ENCODE measurements at places on chromosomes 2 and 18.
A peak's percentile ranks its signal among the peaks of the same experiment; 100 is the strongest.

DNA sequence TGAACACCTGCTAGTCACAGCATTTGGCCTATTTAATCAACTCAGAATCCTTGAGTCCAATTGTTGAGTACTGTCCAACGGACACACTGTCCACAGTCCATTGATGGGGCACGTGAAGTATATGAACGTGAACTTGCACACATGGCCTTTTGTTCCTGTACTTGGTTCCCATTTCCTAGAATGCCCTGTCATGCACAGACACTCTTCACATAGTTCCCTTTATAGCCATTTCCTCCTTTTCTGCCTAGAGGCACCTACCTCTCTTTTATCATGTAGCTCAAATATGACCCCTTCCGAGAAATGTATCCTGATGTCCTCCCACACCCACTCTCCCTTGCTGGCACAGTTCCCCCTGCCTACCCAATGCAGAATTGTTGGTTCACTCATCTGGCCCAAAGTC is 8.7 kb upstream of the CRYGA start:
- DNase-seq, result no peak

DNA sequence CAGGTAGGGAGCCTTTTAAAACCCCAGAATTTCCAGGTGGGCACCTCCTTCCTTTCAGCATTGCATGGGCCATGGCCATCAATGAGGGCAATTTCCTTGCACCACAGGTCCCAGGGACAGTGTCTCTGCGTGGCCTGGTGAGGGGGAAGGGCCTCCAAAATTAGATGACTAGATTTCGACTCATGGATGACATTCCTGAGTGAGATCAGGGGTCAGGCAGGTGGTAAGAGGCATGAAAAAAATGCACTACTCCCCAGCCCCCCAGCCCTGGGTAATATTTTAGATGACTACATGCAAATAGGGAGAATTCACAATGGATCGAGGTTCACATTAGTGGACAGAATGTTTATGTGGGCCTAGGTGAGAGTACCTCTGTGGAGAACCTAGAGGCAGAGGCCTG is 19.0 kb upstream of the IGFBP5 start:
- no peak for DNase-seq

GRCh38 chr18:44298566-44298965 is 382.1 kb upstream of the SETBP1 start:
- DNase-seq, result no peak

DNA sequence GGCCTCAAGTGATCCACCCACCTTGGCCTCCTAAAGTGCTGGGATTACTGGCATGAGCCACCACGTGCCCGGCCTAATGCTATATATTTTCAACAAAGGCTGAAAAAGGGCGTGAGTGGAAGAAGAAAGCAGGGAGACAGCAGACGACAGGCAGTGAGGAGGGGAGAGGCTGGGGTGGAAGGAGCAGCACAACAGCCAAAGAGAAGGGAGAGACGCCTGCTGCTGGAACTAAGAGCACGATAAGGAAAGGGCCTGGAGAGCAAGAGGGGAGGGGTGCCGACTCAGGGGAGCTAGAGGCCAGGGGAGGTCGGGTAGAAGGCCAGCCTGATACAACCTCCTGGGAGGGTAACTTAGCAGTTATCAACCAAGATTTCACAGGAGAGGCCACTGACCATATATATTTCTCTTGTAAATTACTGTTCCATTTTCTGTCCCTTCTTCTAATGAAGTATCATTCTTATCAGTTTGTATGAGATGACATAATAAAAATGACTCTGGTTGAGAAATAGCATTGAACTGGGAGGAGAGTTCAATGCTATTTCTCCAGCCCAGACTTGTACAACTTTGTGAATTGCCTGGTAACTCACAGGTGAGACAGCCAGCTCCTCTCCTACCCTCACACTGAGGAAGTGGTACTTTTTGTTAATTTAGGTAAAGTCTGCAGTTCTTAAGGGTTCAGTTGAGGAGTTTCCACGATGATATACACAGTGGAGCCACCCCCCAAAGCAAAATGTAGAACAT is 5.8 kb upstream of the RNU4ATAC start:
- no peak for DNase-seq

DNA sequence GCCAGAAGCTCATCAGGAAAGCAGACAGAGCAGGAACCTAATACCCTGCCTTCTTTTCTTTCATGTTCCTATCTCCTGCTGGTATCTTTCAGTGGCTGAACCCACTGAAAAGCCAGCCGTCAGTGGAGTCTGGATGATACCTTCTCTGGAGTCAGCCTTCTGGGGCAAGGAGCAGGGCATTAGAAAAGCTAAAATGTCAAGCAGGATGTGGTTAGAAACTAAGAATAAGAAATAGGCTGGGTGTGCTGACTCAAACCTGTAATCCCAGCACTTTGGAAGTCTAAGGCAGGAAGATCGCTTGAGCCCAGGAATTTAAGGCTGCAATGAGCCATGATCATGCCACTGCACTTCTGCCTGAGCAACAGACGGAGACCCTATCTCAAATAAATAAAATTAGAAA is 642.0 kb upstream of the FSHR start:
- no peak for DNase-seq

DNA sequence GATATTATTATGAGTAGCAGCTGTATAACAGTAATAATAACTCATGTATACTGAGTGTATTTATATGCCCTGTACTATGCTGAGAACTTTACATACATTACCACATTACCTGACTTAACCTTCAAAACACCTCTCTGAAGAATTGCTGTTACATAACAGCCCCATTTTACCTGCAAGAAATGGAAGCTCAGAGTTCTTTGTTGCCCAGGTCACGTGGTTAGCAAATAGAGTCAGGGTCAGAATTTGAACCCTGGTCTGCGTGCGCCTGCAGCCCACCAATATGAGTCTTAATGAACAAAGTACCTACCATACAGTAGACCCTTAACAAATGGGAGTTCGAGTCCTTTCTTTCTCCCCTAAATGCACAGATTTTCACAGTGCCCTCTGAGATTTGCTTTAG is 101.9 kb downstream of the MCFD2 start:
- no peak for DNase-seq

DNA sequence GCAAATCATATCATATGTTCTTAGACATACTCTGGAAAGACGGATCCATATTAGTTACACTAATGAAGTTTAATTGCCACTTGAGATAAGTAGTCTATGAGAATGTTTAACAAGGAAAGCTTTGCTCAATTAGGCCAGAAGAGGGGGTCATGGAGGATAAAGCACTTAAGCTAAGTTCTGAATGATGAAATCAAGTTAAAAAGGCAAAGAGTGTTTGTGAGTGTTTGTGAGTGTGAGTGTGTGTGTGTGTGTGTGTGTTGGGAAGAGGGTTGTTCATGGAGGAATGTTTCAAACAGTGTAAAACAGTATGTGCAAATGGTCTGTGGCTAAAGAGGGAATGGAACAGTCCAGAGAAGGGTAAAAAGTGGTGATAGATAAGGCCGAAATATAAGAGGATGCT is 360.9 kb downstream of the ERBB4 start:
- DNase-seq, result no peak

- DNase-seq, result no peak
Measured at GRCh38 chr2:44579115-44579836, 217.5 kb downstream of the CAMKMT start.

- no peak for DNase-seq
Measured at GRCh38 chr2:133569286-133569830, 1.1 kb upstream of the NCKAP5 start.

GRCh38 chr2:121128741-121129659 is 156.0 kb downstream of the TFCP2L1 start:
- no peak for DNase-seq

- peak; percentile 23 for DNase-seq
Measured at GRCh38 chr2:54768772-54769428, 45.4 kb downstream of the EML6 start.

- DNase-seq, result no peak
Measured at GRCh38 chr2:239120664-239121063, 272.8 kb downstream of the TWIST2 start.

DNA sequence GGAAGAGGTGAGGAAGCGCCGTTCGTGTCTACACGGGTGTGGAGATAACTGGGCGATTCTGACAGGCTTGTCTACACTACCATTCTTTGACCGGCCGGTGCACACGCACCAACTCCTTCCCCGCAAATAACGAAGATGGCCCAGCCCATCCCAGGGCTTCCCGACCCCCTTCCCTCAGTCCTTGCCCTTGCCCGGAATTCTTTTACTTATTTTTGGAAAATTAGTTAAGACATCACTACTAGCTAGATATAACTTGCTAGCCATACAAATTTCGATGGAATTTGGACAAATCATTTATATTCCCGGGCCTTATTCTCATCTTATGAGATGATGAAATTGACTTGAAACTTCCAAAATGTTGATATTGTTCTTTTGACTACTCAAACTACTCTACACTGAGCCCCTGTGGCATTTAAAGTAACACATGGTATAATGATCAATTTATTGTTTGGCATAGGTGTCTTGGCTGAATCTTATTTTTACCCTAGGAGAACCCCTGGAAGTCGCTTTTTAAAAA is 1.3 kb downstream of the ERICH2 start:
- DNase-seq, result no peak

DNA sequence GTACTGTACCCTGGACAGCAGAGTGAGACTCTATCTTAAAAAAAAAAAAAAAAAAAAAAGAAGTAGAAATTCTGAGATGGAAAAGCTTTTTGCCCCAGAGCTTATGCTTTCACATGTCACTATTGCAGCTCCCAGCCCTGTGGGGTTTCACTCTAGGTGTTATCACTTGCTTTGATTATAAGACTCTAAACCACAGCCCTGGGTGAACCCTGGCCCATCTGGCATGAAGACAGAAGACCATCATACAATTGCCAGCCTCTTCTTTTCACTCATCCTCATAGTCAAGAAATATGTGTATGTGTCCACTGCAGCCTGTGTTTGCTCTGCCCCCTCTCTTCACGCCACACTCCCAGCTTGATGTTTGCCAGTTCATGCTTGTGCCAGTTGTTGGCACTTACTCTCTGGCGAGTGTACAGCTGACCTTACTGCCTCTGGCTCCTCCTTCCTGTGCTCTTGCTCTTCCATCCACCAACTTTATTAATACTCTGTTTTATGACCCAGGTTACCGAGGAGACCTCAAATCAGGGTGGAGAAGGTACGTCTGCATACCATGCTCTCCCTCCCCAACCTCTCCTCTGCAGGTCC is 136.7 kb upstream of the NCK2 start:
- DNase-seq, result peak; percentile 5

GRCh38 chr2:11128243-11128951 is 26.9 kb upstream of the SLC66A3 start:
- no peak for DNase-seq

DNA sequence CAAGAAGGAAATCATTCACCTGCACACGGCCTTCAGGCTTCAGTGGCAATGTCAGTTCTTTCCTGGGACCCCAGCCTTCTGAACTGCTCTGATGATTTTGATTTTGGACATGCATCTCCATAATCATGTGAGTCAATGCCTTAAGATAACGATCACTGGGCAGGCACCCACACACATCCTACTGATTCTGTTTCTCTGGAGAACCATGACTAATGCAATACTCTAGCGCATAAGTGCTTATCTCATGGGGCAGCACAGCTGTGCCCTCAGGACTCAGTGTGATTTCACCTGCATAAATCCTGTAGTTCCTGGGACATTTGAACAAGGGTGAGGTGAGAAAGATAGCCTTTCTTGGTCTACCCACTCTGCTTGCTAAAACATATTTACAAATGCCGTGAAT is 144.6 kb downstream of the AKAIN1 start:
- no peak for DNase-seq

- no peak for DNase-seq
Measured at GRCh38 chr2:232528746-232529460, 2.9 kb downstream of the CHRND start.

DNA sequence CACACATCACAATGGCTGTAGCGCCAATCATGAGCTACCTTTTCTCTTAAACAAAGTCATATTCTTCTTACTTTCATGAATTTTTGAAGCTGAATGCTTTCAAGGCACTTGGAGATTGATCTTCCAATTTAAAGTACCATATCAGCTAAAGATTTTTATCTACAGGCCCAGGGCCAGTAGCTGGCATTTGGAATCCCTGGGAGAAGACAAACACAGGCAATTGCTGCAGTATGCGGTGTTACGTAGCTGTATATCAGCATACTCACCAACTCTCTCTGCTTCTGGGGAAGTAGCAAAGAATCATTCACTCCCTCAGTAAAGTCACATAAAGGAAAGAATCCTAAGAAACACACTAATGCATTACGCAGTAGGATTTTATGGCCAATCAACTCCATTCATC is 202.3 kb downstream of the DLGAP1 start:
- no peak for DNase-seq

DNA sequence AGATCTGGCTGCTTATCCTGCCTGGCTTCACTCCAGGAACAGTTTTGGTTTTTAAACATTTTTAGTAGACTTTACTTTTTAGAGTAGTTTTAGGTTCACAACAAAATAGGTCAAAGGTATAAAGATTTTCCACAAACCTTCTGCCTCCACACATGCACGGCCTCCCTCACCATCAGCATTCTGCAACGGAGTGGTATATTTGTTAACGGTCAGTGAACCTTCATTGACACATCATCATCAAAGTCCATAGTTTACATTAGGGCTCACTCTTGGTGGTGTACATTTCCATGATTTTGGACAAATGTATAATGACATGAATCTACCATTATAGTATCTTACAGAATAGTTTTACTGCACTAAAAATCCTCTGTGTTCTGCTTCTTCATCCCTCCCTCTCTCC is 303.1 kb upstream of the EPAS1 start:
- no peak for DNase-seq

DNA sequence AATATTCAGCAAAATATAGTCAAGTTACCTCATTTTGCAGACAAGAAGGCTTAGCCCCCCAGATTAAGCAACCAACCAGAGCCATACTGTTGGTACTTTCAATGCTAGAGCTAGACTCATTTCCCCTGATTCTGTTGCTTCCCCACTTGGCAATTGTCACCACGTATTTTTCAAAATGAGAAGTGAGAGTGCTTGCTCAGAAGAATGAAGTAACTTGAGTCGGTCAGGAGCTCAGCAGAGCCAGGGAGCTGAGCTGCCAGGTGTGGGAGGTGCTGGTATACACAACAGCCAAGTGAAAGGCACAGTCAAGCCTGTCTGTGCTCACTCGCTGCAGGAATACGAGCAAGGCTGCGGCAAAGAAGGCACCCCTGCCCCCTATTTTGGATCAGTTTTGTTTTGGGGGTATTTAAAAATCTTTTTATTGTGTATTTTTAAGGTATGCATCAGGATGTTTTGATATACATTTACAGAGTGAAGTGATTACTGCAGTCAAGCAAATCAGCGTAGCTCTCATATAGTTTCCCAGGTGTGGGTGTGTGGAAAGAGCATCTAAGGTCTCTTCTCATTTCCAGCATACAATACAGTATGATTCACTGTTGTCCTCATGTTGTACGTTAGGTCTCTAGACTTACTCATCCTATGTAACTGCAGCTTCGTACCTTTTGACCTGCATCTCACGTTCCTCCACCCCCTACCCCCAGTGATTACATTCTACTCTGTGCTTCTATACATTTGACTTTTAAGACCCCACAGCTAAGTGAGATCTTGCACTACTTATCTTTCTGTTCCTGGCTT is 62.4 kb downstream of the MRPS9 start:
- DNase-seq, result no peak

GRCh38 chr2:177828557-177828956 is 244.0 kb downstream of the PDE11A start:
- no peak for DNase-seq

- DNase-seq, result no peak
Measured at GRCh38 chr18:46856973-46857372, 60.3 kb downstream of the PIAS2 start.

Measured in NCI-H774 (cell line).